ENCODE measurements at places on chromosomes 11 and 22.

GRCh38 chr11:108223348-108224149 lies 682 bp downstream of the ATM start:
- no peak for DNase-seq

- no peak for DNase-seq
These were observed 13.6 kb downstream of the DGCR8 start for GRCh38 chr22:20093418-20094196.

GRCh38 chr22:50733521-50734342 lies 4.3 kb upstream of the ACR start:
- DNase-seq = peak; percentile 32

- DNase-seq = no peak
These were observed 75.2 kb downstream of the PTPRJ start for GRCh38 chr11:48055292-48056132.

DNA sequence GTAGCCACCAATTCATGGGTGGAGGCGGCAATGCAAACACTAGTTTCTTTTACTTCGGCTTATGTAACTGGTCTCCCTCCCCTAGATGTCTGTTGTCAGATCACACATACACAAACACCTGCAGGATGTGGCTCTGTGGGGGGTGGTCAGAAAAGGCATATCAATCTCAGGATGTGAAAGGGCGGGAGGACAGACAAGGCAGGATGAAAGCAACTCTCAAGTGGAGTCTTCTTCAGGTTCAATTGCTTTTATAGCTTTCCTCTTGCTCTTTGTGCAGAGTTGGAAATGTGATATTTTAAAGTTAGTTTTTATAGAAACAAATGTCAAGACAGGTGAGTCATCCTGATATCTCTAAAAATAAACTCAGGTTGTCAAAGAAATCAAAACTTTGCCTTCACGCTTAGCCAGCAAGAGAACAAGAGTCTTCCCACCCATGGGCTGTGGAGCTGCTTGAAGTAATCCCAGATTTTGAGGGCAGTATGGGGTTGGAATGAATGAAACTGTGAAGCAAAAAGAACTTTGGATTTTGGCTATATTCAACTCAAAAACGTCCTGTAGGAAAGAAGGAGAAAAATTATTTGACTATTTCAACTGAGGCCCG lies 423.4 kb downstream of the GUCY1A2 start:
- DNase-seq = peak; percentile 74

DNA sequence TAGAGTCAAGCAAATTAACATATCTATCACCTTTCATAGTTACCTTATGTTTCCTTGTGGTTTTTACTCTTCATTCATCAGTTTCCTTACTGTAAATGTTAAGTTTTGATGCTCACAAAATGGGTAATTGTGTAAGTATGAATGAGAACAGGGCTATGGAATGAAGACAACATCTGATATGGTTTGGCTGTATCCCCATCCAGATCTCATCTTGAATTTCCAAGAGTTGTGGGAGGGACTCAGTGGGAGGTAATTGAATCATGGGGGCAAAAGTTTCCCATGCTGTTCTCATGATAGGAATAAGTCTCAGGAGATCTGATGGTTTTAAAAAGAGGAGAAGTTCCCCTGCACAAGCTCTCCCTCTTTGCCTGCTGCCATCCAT lies 107.6 kb downstream of the CCDC34 start:
- no peak for DNase-seq

DNA sequence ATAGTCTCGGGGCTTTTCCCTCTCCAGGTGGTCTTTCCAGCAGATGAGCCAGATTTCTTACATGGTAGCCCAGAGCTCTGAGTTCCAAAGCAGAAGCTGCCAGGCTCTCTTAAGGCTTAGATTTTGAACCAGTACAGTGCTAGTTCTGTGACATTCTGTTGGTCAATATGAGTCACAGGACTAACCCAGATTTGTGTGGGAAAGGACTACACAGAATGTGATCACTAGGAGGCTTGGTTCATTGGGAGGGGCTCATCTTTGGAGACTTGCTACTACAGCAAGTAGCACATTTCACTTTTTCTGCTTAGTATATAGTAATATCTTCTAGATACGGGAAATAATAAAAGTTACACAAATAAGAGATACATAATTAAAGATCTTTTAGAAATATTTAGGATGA lies 24.1 kb downstream of the RNF214 start:
- DNase-seq = no peak

- no peak for DNase-seq
These were observed 44.6 kb downstream of the COPB1 start for GRCh38 chr11:14454861-14455632.

DNA sequence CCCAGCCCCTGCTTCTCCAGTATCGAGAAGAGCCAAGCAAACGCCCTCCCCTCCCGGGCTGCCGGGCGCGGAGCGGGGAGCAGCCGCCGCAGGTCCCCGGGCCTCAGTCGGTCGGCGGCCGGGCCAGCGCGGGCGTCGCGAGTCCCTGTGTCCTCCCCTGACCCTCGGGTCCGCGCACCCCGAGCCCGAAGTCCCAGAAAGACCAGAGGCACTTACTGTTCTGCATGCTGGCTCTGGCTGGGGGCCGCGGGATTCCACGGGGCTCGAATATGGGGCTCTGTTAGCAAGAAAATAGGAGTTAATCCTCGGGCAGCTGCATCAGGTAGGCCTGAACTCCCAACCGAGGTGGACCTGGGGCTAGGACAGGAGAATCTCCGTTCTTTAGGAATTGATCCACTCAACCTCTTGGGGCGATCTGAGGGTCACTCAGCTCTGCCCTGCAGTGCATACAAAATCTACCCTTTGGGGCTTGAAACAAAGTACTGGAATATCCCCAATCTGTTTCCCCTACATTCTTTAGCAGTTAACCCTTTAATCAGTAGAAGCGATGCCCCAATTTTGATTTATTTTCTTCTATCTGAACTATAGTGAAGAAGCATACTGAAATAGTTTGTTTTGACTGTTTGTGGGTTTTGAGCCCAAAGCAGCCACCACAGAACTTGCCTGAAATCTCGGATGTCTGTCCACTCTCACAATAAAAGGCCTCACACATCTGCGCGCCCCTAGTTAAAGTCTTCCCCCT lies 4.8 kb downstream of the PAX6 start:
- no peak for DNase-seq

DNA sequence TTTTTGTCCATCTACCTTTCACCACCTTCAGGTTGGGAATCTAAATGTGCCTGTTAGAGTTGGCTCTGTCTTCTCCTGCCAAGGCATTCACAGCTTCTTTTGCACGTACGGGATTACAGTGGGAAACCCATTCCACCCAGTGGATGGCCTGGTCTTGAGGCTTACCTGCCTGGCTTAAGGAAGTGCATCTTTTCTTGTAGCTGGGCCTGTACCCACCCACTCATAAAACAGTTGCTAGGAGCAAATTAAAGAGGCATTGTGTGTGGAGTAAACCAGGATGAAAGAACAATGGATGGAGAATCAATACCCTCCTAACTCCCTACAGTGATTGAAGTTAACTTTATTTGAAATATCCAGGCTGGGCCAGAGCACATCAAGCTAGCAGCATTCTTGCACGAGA lies 71.6 kb downstream of the TEAD1 start:
- DNase-seq = no peak

GRCh38 chr22:30302810-30303138 lies 13.5 kb upstream of the CASTOR1 start:
- DNase-seq = no peak

DNA sequence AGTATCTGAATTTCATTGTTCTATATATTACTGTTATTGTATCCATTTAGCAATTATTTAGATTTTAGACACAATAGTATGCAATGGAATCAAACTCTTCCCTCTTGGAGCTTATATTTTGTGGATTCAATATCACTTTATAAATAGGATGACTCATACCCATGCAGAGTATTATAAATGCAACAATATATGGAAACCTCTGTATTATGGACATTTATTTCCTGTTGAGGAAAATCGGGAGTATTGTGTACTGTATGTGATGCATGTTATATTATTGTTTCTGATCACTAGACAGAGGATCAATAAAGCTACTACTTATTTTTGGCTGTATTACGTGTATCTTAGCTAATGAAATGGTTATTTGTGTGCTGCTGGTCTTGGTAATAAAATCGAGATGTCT lies 770 bp downstream of the METTL15 start:
- DNase-seq = no peak

GRCh38 chr11:38788561-38788960 lies 2190.5 kb upstream of the RAG2 start:
- no peak for DNase-seq

- no peak for DNase-seq
These were observed 154.4 kb downstream of the SBF2 start for GRCh38 chr11:10139656-10140055.

- no peak for DNase-seq
These were observed 115.8 kb upstream of the NECTIN1 start for GRCh38 chr11:119844808-119845207.

DNA sequence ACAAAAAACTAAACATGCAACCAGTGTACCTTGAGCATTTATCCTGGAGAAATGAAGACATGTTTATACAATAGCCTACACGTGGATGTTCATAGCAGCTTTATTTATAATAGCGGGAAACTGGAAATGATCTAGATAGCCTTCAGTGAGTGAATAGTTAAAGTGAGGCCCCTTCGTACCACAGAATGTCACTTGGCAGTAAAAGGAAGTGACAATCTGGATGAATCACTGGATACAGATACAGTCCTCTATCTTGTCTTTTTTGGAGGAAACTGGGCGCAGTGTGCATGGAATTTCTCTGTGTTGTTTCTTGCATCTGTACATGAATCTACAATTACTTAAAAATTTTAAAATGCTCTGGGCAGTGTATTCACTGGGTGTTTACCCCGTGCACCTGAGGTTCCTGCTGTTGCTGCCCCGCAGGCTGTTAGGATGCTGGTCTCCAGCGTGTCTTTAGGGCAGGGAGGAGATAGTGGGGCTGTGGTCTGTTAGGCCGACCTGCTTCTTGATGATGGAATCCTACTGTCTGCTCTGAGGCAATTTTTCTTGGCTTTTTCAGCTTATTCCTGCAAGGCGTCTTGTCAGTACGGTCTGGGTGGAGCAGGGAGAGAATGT lies 23.2 kb downstream of the DERL3 start:
- DNase-seq = no peak

- DNase-seq = no peak
These were observed 11.3 kb upstream of the SLC37A4 start for GRCh38 chr11:119041821-119042514.

- no peak for DNase-seq
These were observed 17.9 kb upstream of the SESN3 start for GRCh38 chr11:95248666-95249467.

GRCh38 chr11:60905551-60906113 lies 753 bp downstream of the PRPF19 start:
- DNase-seq = no peak

DNA sequence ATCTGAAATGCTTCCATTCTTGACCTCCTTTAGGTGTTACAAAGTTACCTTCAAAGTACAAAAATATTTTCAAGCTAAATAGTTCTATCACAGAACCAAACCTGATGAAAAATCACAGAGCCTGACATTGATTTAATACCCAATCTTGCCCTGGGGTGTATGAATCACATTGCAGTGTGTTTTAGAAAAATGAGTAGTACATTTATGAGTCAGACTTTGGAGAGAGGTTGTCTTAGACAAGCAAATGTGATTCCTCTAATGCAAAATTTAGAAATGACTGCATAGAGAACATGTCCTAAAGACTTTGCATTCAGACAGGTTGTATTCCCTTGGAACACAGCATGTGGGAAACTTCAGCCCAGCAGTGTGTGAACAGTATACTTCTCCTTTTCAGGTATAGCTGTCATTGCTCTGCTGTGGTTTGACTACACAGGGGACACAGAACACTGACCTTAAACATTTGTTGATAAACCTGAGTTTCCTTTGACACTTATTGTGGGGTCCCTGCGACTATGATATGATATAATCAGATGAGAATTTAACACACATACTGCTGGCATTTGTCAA lies 972.1 kb downstream of the JRKL start:
- DNase-seq = no peak

GRCh38 chr11:45383224-45383623 lies 97.1 kb upstream of the SYT13 start:
- no peak for DNase-seq

- DNase-seq = no peak
These were observed 1318.1 kb downstream of the TBC1D22A start for GRCh38 chr22:48080316-48081165.

- DNase-seq = no peak
These were observed 946.0 kb downstream of the FAM181B start for GRCh38 chr11:81787584-81788049.

GRCh38 chr11:2074266-2074825 lies 64.8 kb downstream of the IGF2 start:
- no peak for DNase-seq

GRCh38 chr22:24948356-24949202 lies 2.1 kb upstream of the LHFPL7 start:
- no peak for DNase-seq

GRCh38 chr22:34111210-34111824 lies 191.0 kb upstream of the LARGE1 start:
- DNase-seq = no peak

DNA sequence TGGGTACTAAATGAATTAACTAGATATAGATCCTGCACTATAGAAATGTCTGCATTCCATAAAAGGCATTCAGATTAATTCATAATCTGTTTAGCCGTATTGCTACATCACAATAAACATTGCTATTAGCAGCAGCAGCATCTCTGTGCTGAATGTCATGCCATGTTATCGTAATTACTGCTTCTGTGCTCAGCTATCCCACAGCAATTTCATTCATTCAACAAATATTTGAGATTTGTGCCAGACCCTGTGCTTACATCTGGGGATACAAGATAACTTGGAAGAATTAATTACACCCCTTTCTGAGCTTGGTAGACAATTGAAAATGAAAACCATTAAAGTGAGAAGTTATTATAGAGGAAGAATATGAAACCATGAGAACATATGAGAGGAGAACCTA lies 185.8 kb upstream of the C11orf87 start:
- DNase-seq = no peak

- DNase-seq = no peak
These were observed 28.1 kb upstream of the LDHA start for GRCh38 chr11:18366286-18366685.

DNA sequence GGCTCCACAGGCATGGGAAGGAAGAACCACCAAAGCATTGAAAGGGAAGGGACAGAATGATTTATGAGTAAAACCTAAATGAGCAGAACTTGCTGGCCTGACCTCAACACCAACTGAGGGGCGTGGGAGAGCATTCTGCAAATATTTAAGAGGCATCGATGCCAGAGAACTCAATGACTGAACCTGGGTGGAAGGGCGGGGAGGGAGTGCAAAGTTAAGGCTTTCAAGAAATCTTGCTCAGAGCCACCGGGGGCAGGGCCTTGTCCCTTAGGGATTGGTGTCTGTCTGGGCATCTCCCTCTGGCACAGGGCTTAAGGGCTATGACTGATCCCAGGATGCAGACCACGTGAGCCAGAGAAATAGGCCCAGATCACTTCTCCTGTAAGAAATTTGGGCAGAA lies 137.1 kb downstream of the ADAMTS15 start:
- no peak for DNase-seq

GRCh38 chr11:35709376-35709775 lies 46.8 kb downstream of the TRIM44 start:
- DNase-seq = no peak

- no peak for DNase-seq
These were observed 6.0 kb downstream of the ELF5 start for GRCh38 chr11:34507610-34508009.

- DNase-seq = no peak
These were observed 107.3 kb downstream of the RPL27A start for GRCh38 chr11:8789864-8790263.

GRCh38 chr11:28837599-28837998 lies 729.4 kb downstream of the METTL15 start:
- no peak for DNase-seq
